ENCODE measurements at places on chromosomes 11 and 22.

DNA sequence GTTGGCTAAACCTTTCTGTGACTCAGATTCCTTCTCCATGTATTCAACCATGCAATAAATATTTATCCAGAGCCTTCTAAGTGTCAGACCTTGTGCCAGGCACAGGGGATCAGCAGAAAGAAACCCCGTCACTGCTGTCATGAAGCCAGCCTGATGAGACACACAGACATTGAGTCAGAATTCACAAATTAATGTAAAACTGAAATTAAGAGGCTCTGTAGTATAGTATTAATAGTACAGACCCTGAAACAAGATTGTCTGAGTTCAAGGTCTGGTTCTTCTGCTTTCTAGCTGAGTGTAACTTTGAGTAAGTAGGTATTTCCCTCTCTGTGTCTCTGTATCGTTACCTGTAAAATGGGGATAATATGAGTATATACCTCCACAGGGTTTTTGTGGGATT, 46.9 kb downstream of the ME3 start:
- DNase-seq, result no peak

DNA sequence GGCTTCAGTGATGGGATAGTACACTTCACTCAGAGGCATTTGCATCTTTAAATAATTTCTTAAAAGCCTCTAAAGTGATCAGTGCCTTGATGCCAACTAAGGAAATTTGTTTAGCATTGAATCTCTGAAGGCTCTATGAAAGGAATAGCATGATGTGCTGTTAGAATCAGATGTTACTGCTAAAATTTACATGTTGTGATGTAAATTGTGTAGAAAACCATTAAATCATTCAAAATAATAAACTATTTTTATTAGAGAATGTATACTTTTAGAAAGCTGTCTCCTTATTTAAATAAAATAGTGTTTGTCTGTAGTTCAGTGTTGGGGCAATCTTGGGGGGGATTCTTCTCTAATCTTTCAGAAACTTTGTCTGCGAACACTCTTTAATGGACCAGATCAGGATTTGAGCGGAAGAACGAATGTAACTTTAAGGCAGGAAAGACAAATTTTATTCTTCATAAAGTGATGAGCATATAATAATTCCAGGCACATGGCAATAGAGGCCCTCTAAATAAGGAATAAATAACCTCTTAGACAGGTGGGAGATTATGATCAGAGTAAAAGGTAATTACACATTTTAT, 4.6 kb downstream of the MALAT1 start:
- DNase-seq, result no peak

GRCh38 chr11:120343429-120343828, 7.2 kb downstream of the ARHGEF12 start:
- no peak for DNase-seq

GRCh38 chr22:28795932-28796856, 4.2 kb downstream of the XBP1 start:
- no peak for DNase-seq

- peak; percentile 10 for DNase-seq
Measured at GRCh38 chr11:118689503-118689851, 10.0 kb upstream of the TREH start.

DNA sequence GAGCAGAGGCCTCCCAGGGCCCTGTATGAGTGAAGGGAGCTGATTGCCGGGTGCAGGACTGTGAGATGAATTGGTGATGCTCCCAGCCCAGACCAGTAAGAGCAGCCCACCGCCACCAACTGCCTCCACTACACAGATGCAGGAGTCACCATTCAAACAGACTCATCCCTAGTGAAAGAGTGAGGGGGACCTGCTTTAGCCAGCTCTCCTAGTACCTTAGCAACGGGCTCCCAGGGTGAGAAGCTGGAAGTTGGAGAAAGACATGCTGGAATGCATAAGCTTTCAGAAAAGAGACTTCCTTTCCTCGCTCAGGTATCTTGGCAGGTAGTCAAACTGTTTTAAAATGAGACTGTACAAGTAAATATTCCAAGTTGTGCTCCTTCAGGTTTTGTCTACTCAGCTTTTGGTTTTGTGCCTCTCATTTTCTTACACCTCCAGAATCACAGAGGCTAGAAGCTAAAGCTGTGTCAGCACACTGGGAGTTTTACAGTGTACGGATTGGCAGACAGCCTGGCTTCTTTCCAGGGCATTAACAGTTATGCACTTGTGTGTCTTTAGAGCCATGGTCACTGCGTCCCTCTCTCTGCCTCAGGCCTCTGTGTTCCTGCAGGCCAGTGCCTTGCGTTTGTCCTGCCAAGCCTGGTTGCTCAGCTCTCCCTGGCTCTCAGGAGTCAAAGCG, 146.2 kb downstream of the ATXN10 start:
- no peak for DNase-seq

DNA sequence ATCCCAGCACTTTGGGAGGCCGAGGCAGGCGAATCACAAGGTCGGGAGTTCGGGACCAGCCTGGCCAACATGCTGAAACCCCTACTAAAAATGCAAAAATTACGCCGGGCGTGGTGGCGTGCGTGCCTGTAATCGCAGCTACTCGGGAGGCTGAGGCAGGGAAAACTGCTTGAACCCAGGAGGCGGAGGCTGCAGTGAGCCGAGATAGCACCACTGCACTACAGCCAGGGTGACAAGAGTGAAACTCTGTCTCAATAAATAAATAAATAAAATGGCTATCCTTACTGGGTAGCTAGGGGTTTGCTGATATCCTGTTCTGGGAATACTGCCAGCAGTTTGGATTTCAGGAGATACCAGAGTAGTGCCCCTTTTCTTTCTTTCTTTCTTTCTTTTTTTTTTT, 2.4 kb upstream of the RBM14 start:
- DNase-seq, result no peak

DNA sequence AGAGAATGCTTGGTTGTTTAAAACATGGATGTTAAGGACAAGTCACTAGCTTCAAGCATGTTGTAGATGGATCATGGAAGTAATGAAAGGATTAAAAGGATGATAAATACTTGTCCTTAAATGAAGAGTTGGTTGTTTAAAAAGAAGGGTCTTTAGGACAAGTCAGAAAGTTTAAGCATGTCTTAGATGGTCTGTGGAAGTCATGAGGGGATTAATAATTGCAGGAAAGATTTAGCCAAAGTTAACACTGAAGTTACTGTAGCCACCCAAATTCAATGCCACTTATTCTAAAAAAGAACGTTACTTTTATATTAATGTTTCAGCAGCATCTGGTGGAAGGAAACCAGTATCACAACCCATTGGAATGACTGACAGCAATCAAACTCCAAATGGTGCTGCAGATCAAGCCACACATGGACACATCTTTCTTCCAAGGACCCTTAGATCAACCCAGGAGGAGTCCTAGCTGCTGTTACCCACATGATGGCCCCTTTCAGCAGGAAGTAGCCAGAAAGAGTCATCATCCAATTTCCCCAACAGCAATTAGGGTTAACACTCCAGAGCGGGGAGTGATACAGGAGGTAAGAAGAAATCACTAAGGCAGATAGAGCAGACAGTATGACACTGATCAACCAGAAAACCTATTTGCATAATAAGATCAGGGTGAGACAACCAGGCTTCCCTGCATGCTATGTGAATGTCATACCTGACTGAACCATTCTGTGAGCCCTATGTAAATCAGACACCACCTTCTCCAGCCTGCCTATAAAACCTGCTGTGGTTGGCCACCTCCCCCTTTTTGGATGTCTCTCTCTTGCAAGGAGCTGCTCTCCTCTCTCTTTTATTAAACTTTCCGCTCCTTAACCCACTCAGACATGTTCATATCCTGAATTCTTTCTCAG, 88.4 kb upstream of the GNAZ start:
- DNase-seq, result no peak

- no peak for DNase-seq
Measured at GRCh38 chr11:46679241-46680163, 20.9 kb downstream of the ARHGAP1 start.

DNA sequence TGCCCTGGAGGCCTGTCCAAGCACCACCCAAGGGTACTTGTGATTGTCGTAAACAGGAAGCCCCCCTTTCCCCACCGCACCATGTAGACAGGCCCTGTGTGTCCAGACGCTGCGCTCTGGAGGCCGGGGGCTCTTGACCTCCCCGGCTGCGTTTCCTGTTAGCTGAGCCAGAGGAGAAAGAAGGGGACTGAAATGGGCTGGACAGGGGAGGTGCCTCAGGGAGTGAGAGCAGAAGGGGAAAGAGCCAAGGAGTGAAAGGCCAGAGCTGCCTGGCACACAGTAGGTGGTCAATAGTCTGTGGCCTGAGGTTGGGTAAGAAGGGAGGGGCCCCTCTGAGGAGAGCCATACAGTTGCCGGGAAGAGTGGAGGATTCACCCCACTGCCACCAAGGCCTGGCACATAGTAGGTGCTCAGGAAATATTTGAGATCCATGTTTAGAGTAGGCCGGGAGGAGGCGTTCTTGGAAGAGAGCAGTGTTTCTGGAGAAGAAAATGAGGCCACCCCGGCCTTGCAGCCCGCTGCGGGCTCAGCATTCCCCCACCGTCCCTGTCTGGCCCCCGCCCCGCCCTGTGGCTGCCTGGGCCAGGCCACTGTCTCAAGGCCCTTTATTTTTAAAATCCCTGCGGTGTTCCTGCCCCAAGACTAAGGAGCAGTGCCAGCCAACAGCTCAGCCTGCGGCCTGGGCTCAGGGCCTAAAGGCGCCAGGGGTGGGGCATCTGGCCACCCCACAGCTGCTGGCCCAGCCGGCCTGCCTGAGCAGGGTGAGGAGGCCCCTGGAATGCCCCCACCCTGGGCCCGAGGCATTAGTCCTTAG, 13.6 kb upstream of the CDC42EP1 start:
- peak; percentile 44 for DNase-seq

- no peak for DNase-seq
Measured at GRCh38 chr11:15764326-15764725, 592.0 kb downstream of the SOX6 start.

GRCh38 chr11:112610996-112611750, 350.0 kb upstream of the NCAM1 start:
- DNase-seq, result peak; percentile 63
